ENCODE measurements at places on chromosomes 7 and 10. TPM values are rescaled to one million over a fixed set of nuclear protein-coding genes. Genes with fewer than 3 reads are reported as not detected.

The CAMK2B gene
- 0.68 TPM for total RNA-seq

The ZNF804B gene
- not detected for total RNA-seq

- DNase-seq: no peak
Measured at GRCh38 chr7:151425670-151426440, 14.1 kb downstream of the CRYGN start.

GRCh38 chr10:451021-451471 lies 238.4 kb downstream of the DIP2C start:
- DNase-seq: no peak

Measured in kidney epithelial cell (primary cell).